ENCODE measurements at places on chromosomes 11 and 22.

DNA sequence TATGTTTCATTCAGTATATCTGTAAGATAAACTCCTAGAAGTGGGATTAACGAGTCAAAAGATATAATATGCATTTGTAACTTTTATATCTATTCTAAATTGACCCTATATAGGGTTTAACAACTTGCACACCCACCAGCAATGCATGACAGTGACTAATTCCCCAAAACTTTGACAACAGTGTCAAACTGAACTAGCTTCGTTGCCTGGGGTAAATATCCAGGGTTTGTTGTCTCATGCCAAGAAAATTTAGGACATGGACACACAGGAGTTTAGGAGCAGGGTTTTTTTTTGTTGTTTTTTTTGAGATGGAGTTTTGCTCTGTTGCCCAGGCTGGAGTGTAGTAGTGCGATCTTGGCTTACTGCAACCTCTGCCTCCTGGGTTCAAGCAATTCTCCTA, 5.1 kb downstream of the SNU13 start:
- no peak for DNase-seq

DNA sequence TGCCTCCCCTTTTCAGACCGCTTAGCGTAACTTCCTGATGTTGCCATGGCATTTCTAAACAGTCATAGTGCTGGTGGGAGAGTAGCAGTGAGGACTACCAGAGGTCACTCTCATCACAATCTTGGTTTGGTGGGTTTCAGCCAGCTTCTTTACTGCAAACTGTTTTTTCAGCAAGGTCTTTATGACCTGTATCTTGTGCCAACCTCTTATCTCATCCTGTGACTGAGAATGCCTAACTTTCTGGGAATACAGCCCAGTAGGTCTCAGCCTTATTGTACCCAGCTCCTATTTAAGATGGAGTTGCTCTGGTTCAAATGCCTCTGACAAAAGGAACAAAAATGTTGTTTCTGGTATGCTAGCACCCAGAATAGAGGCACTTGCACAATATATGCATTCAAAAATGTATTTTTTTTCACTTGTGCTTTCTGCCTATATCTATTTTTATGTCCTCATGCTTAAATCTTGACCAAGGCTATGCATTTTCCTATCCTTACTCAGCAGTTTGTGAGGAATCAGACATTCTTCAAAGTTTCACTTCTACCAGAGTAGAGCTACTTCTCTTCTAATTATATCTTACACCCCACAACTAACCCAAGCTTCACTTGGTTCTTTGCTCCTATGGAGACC, 16.1 kb upstream of the OR51M1 start:
- no peak for DNase-seq

DNA sequence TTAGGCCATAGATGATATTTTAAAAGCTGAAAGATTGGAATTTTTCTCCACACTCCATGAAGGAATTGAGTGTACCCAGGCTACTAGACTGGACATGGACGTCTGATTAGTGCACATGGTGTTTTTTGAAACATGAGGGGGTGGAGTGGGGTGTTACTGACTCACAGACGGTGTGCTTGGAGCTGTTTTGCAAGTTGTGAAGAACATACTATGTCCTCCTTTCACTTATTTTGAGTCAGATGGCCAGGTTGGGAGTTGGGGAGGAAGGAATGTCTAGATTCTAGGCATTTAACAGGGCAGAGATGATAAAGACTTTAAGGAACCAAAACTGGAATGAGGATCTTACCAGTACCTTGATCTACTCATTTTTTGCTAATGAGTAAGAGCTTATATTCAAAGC, 158.1 kb upstream of the MTNR1B start:
- DNase-seq, result no peak

DNA sequence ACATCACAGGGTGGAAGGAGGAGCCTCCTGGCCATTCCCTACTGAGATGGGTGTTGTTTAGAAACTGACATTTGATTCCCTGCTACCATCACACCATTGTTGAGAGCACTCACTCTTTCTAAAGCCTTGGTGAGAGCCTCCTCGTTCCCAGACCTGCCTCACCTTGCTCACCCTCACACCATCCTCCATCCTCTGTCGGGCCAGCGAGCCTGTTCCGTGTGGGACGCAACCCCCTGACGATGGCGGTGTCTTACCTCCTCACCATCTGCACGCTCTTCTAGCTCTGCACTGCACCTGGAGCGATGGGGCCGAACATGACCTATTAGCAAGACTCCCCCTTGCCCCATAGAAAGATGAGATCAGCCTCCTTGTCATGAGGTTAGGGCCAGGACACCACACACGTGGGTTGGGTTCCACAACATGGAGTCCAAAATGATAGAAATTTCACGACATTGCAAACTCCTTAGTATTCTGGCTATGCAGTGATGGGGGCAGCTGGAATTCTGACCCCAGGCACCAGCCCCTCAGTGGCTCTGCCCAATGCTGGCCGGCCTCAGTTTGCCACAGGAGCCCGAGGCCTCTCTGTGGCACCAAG, 1017.9 kb downstream of the TBC1D22A start:
- DNase-seq, result no peak

DNA sequence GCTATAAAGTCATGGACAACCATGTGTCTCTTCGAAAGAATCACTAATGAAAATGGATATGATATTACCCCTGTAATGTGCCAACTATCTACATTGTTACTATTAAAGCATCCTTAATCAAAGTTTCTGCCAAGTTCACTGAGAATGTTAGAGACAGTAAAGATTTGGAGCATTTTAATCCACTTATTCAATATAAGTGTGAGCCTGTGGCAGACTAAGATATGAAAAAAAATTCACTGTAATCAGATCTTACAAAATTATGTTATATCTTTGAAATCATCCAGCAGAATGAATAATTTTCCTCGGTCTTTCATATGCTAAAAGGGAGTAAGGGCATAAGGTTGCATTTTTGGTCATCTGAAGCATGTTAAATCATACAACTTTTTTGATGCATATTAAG, 49.9 kb downstream of the MAML2 start:
- no peak for DNase-seq

- DNase-seq, result no peak
Measured at GRCh38 chr11:36837831-36838437, 239.9 kb upstream of the RAG2 start.

DNA sequence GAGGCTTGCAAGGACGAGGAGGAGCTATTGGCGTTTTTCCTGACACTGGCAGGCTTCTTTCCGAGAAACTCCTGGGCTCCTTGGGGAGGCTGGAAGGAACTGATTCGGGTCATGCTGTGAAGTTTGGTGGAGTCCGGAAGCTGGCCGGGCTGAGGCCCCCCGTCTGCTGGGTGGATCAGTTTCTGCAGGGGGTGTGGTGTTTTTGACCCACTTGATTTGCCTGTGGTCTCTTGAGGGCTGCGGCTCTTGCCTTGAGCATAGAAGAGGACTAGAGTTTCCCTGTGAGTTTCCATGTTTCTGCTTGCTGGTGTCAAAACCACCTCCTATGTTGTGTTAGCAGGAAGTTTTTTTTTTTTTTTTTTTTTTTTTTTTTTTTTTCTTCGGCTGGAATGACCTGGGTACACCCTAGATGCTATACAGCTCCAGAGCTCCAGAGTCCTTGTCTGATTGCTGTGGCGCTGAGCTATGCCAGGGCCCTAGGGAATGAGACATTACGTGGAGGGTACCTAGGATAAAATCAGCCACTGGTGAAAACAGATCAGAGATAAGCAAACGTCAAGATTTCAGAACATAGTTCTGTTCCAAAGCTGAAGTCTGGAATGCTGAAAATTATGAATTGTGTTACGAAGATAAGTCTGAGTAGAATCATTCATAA, 728 bp downstream of the TBC1D22A start:
- DNase-seq, result no peak

- no peak for DNase-seq
Measured at GRCh38 chr11:66981976-66982578, 7.0 kb downstream of the C11orf86 start.

- no peak for DNase-seq
Measured at GRCh38 chr11:17343907-17344306, 7.7 kb upstream of the NCR3LG1 start.

- DNase-seq, result no peak
Measured at GRCh38 chr11:44267750-44268613, 42.0 kb downstream of the ALX4 start.

- no peak for DNase-seq
Measured at GRCh38 chr11:109236696-109237095, 185.3 kb upstream of the C11orf87 start.

- no peak for DNase-seq
Measured at GRCh38 chr11:45210846-45211245, 64.4 kb downstream of the PRDM11 start.

GRCh38 chr22:46557736-46558480, 20.5 kb upstream of the CELSR1 start:
- no peak for DNase-seq

GRCh38 chr22:46104170-46104880, 46.0 kb upstream of the PPARA start:
- peak; percentile 58 for DNase-seq

DNA sequence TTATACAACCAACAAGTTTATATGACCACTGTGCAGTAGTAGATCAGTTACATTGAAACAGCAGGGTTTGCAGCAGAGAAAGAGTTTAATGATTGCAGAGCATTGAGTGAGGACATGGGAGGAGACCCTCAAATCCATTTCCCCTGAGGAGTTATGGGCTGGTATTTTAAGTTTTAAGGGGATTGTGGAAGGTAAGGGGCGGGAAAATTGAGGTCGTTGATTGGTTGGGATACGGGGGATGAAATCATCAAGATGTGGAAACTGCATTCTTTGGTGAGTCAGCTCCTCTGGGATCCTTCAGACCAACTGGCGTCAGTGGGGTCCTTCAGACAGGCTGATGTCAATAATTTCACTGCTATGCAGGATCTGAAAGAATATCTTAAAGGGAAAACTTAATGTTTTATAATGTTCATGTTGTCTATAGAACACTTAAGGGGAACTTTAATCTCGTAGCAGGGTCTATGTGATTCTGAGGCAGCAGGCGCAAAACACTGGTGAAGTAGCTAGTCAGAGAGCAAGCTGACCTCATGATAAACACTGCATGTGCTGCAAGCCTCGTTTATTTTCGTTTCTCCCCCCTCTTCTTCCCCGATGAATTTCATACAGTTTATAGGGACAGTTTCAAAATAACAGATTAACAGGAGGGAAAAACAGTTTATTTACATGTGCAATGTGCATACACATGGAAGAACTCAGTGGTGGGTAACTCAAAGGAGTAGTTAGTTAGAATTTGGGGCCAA, 17.4 kb upstream of the BACE1-AS start:
- DNase-seq, result no peak

DNA sequence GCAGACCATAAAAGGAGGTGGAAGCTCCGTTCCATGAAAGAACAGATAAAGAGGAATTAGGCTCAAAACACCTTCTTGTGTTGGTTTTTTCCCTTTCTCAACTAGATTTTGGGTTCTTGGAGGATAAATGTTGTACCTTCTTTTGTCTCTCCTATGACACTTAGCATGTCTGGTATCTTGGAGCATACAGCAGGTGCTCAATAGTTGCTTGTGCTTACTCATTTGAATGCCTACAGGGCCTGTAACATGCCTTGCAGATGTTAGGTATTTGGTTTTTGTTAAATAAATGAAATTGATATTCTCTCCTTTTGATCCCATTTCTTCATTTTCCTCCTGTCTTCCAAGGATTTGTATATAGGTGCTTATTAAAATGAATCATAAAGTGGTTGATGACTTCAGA, 16.4 kb upstream of the PLET1 start:
- no peak for DNase-seq

DNA sequence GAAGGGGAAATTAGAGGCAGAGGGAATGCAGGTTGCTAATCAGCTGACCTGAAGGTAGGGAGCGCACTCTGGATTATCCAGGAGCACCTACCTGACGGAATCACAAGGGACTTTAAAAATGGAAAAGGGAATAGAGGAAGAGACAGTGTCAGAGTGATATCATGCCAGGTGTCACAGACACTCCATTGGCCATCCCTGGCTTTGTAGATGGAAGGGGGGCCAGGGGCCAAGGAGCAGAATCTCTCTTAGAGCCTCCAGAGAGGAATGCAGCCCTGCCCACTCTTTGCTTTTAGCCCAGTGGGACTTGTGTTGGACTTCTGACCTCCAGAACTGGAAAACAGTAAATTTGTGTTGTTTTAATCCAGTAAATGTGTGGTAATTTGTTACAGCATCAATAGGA, 37.9 kb downstream of the DKK3 start:
- no peak for DNase-seq

- DNase-seq, result no peak
Measured at GRCh38 chr11:34750692-34751405, 130.0 kb downstream of the EHF start.

DNA sequence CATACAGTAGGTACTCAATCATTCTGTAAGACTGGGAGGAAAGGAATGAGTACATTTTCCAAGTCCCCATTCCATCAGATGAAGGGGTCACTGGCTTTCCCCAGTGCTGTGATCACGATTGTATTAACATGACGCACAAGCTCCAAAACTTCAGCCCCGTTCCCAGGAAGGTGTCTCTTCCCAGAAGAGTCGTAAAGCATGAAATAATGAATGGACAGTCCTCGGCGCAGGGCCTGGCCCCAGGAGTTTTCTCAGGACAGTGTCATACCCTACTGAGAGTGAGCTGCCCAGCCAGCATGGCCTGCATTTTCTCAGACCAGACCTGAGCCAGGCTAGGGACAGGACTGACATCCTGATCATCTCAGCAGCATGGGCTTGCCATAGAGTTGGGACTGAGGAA, 80.7 kb downstream of the PARVA start:
- DNase-seq, result no peak

DNA sequence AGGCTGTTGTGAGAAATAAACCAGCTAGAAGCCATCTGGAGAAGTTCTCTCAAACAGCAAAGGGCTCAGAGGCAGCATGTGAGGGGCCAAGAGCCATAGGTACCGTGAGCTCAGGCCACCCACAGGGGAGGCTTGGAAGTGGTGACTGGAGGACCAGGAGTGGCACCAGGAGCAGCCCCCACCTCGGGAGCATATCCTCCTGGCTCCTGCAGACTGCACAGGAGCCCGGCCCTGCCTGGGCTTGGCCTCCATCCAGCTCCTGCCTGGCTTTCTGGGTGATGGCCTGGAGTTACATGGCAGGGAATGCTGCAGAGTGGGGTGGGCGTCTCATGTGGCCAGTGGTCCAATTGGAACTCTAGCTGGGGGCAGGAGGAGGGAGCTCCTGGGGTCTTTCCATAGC, 4.2 kb upstream of the MPPED1 start:
- no peak for DNase-seq

GRCh38 chr11:36258730-36259360, 30.4 kb downstream of the COMMD9 start:
- peak; percentile 50 for DNase-seq

DNA sequence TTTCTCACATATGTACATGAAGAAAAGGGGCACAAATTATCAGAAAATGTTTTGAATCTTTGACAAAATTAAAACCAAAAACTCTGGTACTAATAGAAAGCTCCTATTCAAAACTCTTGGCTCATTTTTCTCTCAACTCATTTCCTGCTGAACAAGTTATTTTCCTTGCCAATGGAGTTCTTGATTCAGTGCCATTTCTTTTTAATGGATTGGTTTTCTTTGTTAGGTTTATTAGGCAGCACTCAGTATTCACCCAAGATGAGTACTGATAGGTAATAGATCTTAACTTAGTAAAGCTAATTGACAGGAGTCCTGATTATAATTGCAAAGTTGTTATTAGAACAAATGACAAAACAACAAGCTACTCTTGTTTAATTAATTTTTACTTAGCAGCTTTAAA, 279.4 kb upstream of the PDGFD start:
- no peak for DNase-seq

Data from nucleus accumbens (tissue), 56 donors.